ENCODE measurements at places on chromosomes 5 and 9.

- no peak for DNase-seq
Observed at GRCh38 chr5:165015126-165015525, 1509.7 kb downstream of the MAT2B start.

DNA sequence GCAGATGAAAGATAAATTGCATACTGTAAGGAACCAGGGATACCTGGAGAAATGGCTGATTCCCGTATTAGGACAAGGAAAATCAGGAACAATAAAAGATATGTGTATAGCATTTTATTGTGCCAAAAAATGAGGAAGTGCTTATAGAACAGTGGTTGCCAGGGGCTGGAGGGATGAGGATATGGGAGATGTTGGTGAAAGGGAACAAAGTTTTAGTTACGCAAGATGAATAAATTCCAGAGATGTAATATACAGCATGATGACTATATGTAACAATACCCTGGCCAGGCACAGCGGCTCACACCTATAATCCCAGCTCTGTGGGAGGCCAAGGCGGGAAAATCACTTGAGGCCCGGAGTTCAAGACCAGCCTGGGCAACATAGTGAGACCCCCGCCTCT is 101.8 kb downstream of the CDK5RAP2 start:
- peak; percentile 34 for DNase-seq

- DNase-seq, result no peak
Observed at GRCh38 chr5:152601806-152602732, 197.0 kb upstream of the NMUR2 start.

DNA sequence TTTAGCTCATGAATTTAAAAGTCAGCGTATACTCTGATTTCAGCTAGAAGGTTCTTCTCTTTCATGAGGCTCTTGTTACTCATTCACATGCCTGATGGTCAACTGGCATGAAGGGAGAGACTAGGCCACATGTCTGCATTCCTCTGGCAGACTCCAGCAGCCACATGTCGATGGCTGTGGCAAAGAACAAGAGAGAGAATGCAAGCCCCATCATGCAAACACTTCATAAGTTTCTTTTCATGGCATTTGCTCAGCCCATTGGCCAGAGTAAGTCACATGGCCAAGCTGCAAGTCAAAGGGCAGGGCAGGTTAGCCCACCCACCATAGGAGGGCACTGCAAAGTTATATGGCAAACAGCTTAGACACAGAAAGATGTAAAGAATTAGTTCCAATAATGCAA is 5.4 kb downstream of the KCNV2 start:
- DNase-seq, result no peak

DNA sequence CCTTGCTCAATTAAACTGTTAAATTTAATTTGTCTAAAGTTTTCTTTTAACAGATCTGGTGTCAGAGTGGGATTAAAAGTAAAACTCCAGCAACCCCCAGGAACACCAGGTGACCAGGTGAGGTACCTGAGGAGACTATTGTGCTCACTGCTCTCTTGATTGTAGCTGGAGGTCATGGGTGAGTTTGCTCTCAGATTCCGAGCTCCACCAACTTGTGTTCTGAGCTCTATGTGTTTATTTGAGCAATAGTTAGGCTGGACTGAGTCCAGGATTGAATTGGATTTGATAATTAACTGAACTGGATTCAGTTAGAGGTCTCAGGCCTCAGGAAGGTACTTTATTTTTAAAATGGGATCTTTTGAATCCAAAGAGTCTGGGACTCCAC is 17.9 kb upstream of the SCGB3A2 start:
- no peak for DNase-seq

DNA sequence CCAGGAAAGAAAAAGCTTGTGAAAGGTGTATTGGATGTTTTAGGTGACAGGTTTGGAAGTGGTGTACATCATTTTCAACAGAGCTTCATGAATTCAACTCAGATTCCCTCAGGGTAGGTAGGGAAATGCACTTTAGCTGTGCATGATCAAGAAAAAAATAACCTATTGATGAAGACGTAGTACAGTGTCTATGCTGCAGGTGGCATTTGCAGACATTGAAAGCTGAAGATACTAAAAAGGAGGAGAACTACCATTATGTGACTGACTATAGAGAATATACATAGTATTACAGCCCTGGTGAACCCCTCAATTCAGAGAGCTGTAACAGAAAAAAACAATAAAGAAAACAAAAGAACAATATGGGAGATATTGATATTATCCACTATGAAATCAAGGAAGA is 2344.7 kb upstream of the ACO1 start:
- DNase-seq, result peak; percentile 35

GRCh38 chr9:76905791-76906646 is at the start of gene PRUNE2:
PRUNE2 (minus strand) TSS chr9:76906114; CDS start chr9:76905963, 151 bp downstream.
- peak; percentile 68 for DNase-seq

DNA sequence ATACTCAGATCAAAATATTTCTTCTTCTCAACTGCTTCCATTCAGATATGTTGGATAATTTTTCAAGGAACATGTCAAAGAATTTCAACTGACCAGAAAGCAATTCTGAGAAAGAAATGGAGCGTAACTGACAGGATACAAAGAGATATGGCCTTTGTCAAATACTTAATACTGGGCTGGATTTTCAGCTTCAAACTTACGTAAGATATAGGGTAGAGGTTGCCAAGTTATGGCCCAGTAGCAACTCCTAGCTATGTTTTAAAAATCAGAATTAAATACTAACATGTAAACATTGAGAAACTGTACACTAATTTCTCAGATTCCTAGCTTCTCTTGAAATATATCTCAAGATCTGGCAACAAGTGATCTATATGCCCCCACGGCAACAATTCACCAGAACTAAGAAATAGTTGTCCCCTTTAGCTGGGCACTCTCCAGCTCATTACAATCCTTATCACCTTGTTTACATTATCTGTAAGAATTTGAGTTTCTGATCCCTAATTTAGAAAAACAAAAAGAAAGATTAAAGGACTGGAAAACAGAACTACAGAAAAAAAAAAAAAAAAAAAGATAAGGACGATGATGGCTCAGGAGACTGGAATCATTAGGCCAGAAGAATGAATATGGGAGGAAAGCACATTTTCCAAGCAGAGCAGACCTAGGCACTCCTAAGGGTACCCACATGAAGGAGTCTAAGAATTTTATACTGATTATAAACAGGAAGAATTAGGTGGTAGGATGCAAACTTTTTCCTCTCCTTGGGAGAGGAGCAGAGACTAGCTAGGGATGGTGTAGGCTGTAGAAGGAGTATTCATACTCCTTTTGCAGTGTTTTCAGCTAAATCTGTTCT is 23.0 kb downstream of the INIP start:
- DNase-seq, result no peak

GRCh38 chr9:19935422-19935821 is 146.6 kb upstream of the SLC24A2 start:
- no peak for DNase-seq

DNA sequence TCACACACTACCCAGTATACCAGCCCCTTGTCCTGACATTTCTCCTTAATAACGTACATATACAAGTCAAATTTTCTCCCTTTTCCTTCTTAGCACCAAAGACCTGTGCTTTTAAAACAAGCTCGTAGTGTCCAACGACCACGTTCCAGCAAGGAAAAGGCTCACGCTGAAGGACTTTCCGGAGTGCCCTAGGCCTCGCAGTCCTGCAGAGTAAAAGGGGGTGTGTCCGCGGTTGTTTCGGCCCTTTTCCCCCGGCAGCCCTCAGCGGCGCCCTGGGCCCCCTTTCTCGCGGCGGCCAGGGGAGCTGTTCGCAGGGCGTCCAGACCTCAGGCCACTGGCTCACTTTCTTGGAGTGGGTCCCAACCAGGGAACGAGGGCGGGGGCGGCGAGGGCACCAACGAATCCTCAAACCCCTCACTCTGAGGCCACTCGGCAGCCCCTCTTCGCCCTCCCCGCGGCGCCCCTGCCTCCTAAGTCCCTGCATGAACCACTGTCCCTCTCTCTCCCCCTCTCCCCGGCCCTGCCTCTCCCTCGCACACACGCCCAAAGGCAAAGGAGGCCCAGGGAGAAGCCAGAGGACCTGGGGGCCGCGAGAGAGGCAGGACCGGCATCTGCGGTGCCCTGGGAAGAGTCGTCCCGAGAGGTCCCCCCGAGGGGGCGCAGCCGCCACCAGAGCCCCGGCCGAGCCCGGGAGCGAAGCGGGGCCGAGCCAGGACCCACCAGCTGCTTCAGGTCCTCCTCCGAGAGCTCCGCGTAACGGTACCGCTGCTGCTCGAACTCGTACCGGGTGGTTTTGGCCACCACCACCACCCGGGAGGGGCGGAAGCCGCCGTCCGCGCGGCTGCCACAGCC is 720 bp downstream of the NADK2 start:
- peak; percentile 42 for DNase-seq

GRCh38 chr5:179438461-179438860 is 93.2 kb upstream of the ADAMTS2 start:
- no peak for DNase-seq

DNA sequence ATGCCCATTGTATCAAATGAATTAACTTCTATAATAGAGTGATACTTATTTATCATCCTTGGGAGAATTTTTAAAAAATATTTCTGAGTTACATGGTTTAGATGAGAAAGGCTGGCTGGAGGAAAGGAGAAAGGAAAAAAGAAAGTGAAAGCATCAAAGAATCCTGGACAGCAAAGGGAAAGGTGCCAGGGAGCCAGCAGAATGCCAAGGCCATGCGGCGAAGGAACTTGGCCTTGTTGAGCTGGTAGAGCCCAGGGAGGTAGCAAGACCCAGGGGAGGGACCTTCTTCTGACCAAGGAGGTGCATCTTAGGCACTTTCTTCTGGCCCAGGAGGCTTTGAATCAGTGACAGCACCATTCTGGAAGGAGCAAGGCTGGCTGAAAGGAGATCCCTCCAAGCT is 240.5 kb downstream of the ENC1 start:
- DNase-seq, result no peak

DNA sequence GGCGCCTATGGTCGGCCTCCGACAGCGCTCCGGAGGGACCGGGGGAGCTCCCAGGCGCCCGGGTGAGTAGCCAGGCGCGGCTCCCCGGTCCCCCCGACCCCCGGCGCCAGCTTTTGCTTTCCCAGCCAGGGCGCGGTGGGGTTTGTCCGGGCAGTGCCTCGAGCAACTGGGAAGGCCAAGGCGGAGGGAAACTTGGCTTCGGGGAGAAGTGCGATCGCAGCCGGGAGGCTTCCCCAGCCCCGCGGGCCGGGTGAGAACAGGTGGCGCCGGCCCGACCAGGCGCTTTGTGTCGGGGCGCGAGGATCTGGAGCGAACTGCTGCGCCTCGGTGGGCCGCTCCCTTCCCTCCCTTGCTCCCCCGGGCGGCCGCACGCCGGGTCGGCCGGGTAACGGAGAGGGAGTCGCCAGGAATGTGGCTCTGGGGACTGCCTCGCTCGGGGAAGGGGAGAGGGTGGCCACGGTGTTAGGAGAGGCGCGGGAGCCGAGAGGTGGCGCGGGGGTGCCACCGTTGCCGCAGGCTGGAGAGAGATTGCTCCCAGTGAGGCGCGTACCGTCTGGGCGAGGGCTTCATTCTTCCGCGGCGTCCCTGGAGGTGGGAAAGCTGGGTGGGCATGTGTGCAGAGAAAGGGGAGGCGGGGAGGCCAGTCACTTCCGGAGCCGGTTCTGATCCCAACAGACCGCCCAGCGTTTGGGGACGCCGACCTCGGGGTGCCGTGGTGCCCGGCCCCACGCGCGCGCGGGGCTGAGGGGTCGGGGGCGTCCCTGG is 561 bp downstream of the DAPK1 start:
- DNase-seq, result peak; percentile 27

- DNase-seq, result no peak
Observed at GRCh38 chr5:94945656-94946055, 327.2 kb downstream of the SLF1 start.

DNA sequence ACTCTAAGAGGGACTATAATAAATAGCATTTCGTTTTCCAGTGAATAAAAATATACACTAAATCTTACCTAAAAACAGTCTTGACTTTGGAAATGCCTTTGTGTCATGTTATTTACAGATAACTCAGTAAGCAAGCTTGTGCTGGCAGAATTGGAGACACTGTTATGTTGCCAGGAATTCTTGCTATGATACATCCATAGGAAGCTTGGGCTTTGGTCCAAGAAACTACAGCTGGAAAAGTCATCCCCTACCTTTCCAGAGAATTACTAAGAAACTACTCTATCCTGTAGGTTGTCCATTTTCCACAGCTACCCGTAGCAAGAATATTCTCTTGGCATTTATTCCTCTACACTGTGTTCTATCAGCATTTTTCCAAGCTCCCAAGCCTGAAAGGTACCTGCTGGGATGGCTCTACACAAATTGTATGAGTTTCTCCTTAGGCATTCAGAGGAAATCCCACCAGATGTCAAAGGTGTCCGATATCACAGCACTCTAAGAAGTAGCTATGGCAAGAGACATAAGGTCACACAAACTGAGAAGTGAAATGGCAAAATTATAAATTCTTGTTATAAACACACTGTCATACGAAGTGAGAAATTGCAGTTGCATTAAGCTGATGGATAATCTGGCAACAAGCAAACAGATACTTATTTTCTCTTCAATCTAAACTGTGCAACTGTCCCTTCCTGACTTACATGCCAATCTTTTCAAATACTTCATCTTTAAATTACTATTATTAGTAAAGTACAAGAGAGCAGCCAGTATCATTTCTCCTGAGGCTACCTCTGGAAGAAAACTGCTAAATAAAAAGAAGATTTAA is 68.5 kb downstream of the MCTP1 start:
- no peak for DNase-seq

- DNase-seq, result no peak
Observed at GRCh38 chr5:157513182-157513581, 53.2 kb downstream of the NIPAL4 start.

GRCh38 chr9:80177949-80178480 is 606.2 kb downstream of the TLE4 start:
- DNase-seq, result no peak

- no peak for DNase-seq
Observed at GRCh38 chr5:180494510-180495181, 467 bp downstream of the CNOT6 start.

Data from Kasumi-1 (cell line).